Glomerular endothelial cell (primary cell): ENCODE measurements at places on chromosomes 1 and 21.
A peak's percentile ranks its signal among the peaks of the same experiment; 100 is the strongest.

DNA sequence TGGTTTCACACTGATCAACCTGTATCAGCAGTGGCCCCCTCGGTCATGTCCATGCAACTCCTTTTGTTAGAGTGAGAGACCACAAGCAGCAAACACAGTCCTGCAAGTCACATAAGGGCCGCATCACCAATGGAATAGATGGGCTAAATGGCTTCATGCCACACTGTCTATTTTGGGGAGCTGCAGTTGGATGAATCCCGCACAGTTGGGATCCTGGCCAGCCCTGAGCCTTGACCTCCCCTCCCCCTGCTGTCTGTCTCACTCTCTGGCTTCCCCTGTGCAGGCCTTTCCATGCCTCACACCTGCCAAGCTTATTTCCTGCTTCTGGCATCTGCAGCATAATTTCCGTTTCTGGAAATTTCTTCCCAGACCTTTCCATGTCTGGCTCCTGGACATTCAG is 57.0 kb downstream of the CNIH3 start:
- no peak for DNase-seq

DNA sequence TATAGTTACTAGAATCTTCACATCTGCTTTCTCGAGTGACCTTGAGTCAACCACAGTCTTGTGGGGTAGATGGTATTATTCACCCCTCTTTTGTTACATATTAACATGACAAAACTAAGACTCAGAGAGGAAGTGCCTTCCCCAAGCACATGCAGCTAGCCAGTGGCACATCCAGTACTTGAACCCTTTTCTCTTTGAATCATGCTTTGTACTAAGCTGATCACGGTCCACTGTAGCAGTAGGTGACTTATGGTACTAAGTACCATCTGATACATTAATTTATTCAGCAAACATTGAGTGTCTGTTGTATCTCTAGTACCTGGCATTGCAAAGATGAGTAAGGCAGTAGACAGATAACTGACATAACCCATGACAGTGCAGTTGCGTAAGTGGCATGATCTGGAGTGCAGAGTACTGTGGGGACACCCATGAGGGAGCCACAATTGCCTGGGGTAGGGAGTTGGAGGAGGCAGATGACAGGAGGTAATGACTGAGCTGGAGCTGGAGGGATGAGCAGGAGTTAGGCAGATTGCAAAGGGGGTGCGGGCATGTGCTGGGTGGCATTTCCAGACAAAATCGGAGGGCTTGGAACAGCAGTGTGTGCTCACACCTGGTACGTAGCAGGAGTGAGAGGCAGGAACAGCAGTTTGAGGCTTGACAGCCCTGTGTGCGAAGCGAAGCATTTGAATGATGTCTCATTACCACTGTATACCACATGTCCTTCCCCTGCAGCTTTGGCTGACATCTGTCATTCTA is 29.8 kb downstream of the UCK2 start:
- DNase-seq, result no peak

DNA sequence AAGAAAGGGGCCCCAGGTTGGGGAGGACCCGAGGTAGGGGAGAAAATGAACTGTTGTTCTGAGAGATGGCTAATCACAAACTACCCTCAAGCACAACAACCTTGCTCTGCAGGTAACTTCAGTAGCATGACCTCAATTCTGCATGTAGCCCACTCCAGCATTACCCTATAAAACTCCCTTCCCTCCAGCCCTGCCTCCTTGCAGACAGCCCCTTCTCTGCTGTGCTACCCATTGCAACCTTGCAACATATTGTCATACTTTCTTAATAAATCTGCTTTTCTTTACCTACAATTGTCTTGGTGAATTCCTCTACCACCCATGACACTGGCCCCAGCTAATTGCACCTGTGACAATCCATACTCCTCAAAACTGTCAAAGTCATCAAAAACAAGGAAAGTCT is 428.9 kb downstream of the MATN1 start:
- DNase-seq, result no peak

GRCh38 chr1:201408176-201408833 is 9.2 kb upstream of the LAD1 start:
- peak; percentile 20 for DNase-seq

DNA sequence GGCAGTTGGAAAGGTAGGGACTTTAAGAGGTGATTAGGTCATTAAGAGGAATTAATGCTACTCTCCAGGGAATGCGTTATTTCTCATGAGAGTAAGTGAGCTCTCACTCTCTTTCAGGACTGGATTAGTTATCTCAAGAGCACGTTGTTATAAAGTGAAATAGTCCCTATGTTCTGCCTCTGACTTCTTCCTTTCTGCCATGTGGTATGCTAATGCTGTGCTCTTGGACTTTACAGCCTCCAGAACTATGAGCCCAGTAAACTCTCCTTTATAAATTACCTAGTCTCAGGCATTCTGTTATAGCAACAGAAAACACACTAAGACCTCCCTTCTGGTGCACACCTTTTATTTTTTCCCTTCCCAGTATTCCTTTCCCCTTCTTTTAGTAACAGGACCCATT is 187.8 kb downstream of the NR5A2 start:
- DNase-seq, result no peak

DNA sequence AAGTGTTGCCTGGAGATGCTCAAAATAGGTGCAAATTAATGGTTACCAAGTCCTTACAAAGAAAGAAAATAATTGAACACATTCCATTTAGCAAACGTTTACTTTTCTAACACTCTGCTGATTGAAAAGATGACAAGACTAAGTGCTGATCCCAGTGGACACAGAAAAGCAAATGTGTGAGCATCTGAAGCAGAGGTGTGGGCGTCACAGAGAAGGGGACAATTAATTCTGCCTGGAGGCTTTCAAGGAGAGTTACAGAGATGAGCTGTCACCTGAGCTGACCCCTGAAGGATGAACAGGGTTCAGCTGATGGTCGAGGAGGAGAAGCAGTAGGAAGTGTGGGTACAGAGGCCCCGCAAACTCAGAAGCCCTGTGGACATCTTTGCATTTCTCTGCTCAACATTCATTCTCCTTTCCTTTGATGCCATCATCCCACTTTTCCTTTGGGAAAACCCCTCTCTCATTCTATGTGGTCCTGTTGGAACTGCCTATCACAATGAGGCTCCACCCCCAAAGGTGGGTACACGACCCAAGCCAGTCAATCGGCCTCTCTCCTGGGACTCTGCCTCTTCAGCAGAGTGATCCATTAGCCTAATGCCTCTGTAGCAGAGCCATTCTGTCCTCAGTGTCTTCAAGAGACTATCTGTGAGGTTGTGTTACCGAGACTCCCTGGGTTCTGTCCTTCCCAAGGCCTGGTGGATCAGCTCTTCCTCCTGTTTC is 17.2 kb upstream of the PLA2G2E start:
- no peak for DNase-seq

DNA sequence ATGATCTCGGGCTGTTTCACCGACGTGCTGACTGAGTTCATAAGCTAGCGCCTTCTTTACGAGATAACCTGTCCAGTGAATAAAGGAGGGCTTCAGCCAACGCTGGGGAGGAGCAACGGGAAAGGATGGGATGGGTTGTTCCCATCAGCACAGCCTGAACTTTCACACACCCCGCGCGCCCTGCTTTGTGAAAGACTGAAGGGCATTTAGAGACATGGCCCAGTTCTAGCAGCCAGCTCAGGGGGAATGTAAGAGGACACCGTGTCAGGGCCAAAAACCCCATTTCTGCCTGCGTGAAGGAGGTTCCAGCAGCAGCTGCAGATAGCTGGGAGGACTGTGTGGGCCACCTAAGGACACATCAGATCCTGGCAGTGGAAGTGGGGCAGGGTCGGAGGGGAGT is 255.1 kb upstream of the RAB4A start:
- no peak for DNase-seq

DNA sequence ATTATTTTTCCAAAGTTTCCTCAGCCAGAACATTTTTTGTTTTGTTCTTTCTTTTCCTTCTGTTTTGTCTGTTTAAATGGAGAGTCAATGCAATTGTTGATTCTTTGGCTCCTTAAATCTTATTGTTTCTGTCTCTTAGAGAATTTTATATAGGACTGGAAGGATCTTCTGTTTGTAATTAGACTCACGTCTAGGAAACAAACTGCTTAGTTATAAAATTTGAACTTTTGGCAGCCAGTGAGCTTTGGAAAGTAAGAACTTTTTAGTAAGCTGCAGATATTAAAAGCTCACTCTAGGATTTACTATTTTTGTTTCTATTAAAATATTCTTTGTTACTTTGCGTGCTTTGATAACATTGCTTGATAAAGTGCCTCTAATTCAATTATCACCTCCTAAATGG is 109.8 kb upstream of the HNRNPU start:
- DNase-seq, result no peak

DNA sequence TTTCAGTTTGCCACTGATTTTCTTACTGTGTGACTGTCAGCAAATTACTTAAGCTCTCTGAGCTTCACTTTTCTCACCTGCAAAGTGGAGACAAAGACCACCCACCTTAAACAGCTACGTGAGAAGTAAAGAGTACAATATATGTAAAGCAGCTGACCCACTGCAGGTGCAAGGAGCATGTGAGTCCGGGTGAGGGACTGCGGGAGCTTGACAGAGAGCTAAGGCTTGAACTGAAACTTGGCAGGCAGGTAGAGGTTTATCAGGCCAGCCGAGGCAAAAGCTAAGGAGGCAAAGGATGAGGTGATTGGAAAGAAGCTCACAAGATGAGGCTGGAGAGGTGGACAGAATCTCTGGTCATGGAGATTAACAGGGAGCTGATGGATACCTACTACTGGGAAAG is 36.6 kb downstream of the NIBAN1 start:
- DNase-seq, result no peak

GRCh38 chr1:78072216-78072615 is 26.4 kb downstream of the GIPC2 start:
- DNase-seq, result no peak

DNA sequence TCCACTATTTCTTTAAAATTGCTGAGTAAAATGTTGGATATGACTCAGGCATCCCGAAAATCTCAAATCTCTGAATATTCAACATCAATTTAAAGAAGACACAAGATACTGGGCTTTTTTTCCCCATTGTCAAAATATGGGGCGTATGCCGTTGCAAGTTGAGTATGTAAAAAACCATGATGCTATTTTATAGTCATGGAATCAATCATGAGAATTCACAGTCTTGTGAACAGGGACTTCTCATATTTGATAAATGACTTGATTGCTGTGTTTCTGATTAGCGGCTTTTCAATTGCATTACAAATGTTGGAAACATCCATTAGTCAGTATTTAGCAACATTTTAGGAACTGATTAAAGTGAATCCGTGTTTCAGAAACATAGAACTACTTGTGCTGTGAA is 45.3 kb downstream of the SETD4 start:
- no peak for DNase-seq

DNA sequence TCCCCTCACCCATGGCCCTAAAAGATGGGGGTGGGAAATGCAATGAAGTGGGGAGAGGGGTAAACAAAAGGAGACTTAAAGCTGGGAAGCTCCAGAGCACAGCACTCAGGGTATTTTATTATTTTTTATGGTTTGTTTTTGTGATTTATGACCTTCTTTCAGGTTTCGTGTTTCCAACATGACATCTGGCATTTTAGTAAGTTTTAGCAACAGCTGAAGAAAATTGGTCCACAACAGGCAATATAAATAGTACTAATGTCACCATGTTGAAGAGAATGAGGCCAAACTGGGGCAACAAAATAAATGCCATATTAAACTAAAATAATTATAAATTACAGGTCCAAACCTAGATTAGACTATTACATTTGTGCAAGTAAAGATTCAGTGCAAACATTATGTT is 56.3 kb downstream of the TBX15 start:
- DNase-seq, result no peak

DNA sequence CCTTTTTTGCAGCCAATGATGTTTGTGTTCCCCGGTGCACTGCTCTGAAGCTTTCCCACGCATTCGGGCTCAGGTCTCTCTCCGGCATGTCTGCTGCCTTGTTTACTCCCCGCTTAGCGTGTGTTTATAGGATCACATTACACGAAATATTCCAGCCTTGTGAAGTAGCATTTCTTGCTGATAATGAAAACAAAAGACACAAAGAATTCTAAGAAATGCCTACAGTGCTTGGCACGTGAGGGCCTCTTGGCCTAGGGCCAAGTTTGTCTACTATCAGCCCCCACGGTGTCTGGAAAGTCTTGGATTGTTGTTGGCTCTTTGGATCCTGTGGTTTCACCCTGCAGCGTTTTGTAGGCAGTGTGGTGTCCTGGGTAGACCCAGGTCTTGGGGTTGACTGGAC is 11.2 kb upstream of the GSTM4 start:
- DNase-seq, result no peak

- no peak for DNase-seq
Observed at GRCh38 chr1:153795934-153796785, 21.0 kb downstream of the SLC27A3 start.

DNA sequence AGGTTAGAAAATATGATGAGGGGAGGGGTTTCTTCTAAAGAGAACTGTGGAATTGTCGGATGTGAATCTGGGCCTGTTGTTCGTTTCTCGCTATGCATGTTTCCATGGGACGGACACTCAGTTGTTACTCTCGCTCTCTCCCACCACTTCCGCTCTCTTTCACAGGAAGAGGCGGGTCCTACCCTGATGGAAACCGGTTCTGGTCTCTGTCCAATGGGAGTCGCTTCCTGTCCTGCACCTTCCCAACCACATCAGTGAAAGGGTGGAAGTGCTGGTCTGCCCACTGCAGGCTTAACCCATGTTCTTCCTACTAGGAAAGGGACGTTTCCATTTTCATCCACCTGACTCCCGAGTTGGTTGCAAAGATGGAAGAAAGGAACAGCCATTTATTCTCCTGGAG is 119.4 kb downstream of the KCNJ15 start:
- DNase-seq, result no peak
